Epithelial cell of proximal tubule (primary cell): ENCODE measurements at places on chromosomes 7 and 10. TPM values are rescaled to one million over a fixed set of nuclear protein-coding genes. Genes with fewer than 3 reads are reported as not detected.

DNA sequence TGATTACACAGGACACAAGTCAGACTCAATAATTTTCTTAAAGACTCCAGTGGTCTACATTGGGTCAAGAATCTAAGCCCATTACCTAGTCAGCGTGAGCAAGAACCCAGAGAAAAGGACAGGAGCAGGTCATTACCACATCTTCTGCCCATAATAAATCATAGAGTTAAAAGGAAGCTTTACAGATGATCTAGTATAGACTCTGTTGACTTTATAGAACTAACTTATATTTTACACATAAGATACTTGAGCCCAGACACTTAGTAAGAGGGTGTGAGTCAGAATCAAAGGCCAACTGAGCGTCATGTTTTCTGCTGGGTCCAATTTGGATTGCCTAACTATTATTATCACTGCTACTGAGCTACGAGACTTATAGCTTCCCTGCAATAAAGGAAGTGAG lies 206.1 kb upstream of the NPSR1 start:
- no peak for DNase-seq

The CYP2C19 gene
- total RNA-seq, result not detected in 2 replicates

GRCh38 chr7:143892527-143893300 lies 9.3 kb downstream of the TCAF1 start:
- no peak for DNase-seq

The STEAP1 gene
- total RNA-seq, result 3.4 and 8.0 TPM in 2 replicates

DNA sequence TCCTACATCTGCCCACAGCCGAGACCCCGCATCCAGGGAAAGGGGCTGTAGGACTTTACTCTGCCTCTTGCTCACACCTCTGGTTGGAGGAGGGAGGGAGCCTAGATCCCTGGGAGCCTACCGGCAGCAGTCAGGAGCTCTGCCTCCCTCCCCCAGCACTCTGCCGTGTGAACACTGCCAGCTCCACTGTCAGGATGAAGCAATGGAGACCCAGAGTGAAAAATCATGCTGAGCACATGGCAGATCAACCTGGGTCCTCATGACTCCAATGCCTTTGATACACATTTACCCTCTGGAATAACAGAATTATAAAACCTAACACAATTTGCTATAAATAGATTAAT lies 477.7 kb downstream of the TNS3 start:
- DNase-seq, result no peak

- DNase-seq, result no peak
These were observed 57.1 kb downstream of the C10orf143 start for GRCh38 chr10:130053561-130053960.
